Iris pigment epithelial cell (primary cell): ENCODE measurements at places on chromosomes 4 and X.
A peak's percentile ranks its signal among the peaks of the same experiment; 100 is the strongest.

DNA sequence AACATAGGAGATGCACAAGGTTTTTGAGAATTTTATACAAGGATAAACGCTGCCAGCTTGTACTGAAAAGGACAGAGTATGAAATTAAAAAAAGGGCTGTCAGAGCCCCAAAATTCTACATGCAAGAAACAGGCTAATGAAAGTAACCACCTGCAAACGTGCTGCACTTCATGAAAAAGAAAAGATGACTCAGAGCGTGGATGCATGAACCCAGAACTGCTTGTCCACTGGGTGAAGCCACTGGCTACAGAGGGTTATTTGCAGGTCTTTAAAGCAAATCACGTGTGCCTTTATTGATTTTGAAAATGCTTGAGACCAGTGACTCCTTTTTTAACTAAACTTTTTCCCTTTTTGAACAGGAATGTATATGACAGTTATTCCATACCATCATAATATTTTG is 25.3 kb upstream of the FRMD7 start:
- no peak for DNase-seq

DNA sequence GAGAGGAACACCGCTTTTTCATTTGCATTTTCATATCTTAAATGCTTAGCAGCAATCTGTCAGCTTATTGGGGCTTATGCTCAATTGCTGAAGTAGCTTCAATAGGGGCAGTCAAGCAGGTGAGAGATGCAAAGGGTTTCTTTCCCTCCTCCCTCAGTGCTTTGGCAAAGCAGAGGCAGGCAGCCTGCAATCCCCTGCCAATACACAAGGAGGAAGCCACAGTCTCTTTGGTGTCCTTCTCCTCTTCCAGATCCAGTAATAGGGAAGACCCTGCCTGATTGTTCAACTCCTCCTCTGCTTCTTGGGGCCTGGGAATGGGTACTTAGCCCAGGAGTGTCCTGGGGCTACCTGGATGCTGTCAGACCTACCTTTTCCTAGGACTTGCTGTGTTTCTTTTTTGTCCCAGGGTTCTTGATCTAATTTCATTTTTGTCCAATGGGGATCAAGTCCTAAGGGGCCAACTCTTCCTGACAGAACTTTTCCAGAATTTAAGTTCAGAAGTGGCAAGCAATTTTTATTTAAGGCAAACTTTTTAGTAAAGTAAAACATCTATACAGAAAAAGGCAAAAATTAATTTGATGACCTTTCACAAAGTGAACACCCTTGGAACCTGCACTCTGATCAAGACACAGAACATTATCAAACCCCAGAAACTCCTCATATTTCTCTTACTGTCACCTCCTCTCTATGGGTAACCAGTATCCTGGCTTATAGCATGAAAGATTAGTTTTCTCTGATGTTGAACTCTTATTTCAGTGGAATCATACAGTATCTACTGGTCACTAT is 260.3 kb downstream of the PPP3CA start:
- no peak for DNase-seq

DNA sequence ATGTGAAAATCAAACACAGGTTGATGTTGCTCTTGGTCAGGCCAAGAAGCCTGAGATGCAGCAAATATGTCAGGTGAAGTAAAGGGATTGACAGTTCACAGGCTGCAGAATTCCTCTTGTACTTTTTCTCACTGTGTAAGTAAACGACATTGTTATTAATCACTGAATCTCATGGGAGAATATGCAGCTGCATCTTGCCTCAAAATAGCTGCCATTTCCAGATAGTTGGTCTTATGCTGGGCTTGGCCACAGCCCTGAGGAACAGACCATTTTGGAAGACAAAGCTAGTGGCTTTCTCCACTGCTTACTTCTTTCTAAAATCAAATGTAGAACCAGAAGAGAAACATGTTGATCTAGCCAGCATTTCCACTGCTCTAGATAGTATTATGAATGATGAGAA is 403.4 kb upstream of the NR3C2 start:
- no peak for DNase-seq

DNA sequence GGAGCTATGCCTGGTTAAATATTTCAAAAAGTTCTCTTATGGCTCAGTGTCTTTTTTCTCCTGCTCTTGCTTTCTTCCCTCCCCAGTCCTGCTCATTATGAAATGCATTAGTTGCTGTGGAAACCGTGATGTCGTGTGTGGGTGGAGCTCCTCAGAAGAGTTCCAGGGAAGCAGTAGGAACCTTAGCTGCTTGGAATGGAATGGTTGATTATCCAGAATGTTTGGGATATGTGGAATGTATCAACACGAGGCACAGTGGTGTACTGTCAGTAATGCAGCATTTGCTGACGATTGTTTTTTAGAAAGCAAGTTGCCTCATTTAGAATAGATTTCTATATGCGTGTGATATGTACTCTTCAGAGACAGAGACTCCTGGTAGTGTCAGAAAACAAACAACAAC is 333.2 kb downstream of the ARHGAP10 start:
- peak; percentile 75 for DNase-seq

DNA sequence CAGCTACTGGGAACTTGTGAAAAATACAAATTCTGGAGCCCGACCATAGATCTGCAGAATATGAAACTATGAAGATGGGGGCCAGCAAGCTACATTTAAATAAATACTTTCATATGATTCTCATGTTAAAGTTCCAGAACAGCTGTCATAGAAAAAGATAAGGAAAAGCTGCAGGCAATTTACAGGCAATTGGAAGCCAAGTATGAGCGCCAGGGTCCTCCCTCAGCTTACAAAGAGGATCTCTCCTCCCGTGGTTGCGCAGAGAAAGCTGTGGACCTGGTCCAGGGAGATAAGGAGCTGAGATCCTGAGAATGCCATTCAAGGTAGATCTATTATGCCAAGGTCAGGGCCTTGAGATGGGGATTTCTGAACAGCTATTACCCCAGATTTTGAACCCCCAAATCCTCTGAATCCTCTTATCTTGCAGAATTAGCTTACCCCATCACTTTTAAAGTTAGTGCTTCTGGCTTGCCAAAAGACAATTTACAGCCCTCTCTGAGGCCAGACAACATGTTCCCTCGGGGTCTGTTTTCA is 25.6 kb upstream of the FRAS1 start:
- DNase-seq: no peak

- DNase-seq: peak; percentile 17
Observed at GRCh38 chrX:18931972-18932371, 51.9 kb downstream of the PHKA2 start.

- DNase-seq: peak; percentile 36
Observed at GRCh38 chr4:73019462-73020047, 50.0 kb downstream of the COX18 start.

DNA sequence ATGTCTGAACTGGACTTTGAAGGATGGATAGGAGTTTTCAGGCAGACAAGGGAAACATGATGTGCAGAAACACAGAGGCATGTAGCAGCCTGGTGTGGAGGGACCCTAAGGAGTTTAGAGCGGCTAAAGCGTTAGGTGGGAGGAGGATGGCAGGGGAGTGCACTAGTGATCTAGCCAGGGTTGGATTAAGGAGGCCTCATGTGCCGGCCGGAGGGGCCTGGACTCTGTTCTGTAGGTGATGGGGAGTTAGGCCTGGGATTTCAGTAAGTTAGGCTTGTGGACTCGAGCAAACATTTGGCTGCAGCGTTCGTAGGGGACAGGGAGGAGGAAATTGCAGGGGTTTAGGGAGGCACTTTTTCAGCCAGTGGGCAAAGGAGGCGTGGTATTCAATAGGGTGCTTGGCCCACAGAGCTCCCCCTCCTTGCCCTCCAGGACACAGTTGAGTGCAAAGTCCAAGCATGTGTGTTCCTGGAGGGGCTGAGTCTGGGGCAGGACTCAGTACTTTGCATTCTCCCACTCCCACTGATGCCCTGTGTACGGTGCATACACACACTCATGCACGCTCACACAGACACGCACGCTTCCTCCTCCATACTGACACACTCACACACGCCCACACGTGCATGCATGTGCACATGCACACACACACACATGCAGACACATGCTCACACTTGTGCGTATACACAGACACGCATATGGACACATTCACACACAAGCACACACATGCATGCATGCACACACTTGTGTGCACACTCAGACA is 18.6 kb downstream of the PSAPL1 start:
- no peak for DNase-seq

- DNase-seq: no peak
Observed at GRCh38 chr4:138611721-138612120, 369.6 kb upstream of the SLC7A11 start.

DNA sequence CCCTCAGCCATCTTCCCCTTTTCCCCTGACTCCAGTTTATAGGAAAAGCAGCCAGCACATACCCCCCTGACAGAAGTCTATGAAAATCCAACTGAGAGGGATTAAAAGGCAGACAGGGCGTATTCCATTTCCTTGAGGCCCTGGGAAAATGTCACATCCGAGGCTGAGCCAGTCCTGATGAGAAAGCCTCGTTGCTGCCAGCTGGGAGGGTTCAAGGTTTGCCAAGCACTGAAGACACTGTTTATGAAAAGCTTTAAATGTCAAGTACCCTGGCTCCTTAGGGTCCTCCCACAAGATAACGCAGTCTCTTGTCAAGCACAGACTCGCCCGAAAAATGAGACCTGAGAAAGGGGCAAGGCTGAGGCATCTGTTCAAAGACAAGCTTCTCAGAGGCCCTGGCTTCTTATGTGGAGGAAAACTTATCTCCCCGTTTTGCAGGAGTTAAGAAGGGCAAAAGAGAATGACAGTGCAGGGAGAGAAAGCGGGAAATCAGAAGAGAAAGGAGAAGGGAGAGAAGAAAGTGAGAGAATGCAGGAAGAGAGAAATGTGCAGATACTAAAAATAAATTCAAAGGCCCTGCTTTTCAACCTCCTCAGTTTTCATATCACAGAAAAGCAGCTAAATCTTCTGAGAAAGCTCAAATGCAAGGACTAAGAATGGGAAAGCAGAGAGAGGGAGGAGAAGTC is 44.7 kb downstream of the SCD5 start:
- DNase-seq: no peak

DNA sequence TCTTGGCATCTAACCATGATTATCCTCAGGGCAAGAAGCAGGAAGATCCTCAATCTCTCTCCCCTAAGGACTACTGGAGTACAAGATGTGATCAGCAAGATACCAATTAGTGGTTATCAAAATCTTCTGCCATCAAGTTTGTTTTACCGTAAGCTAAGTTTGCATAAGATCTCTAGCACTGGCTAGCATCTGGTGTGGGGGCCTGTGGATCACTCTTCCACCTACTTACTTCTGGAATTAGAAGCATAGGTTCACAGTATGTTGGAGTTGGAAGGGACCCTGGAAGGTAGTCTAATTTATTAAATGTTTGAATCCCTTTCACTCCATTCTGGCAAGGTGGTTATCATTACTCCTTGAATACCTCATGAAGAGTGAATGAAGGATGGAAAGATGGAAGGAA is 93.3 kb upstream of the BANK1 start:
- DNase-seq: no peak

- DNase-seq: peak; percentile 97
Observed at GRCh38 chr4:145804116-145804515, 124.2 kb downstream of the C4orf51 start.

DNA sequence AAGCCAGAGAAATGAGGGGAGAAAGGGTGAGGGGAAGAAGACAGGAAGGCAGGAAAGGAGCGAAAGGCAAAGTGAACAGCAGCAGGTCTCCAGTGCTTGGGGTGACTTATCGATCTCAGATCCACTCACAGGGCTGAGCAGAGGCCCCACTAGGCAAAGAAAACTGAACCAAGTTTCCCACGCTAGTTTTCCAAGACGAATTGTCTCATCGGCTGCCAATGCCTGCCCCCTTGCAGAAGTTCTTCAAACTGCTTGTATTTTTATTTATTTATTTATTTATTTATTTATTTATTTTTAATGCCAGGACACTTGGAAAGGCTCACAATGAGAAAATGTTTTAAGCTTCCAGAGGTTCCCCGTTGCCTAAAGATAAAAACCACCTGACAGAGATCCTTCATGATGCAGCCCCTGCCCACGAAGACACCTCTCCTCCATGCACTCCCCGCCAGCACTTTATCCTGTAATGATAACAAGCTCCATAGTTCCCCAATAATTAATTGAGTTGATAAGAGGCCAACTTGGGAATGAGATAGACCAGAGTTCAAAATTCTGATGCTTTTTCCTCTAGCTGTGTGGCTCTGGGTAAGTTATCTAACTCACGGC is 43.2 kb downstream of the QDPR start:
- DNase-seq: peak; percentile 40

- no peak for DNase-seq
Observed at GRCh38 chr4:42483426-42484379, 86.4 kb downstream of the SHISA3 start.

DNA sequence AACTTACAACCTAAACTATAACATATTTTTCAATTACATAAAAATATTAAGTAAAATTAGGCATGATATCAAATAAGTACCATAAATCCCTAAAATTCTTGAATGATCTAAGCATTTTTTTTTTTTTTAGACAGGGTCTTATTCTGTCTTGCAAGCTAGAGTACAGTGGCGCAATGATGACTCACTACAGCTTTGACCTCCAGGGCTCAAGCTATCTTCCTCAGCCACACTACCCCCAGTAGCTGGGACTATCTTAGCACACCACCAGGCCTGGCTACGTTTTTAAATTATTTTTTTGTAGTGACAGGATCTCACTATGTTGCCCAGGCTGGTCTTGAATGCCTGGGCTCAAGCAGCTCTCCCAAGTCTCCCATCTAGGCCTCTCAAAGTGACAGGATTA is 1042.3 kb downstream of the FSTL5 start:
- peak; percentile 30 for DNase-seq

GRCh38 chrX:94121799-94122198 is 447.8 kb downstream of the FAM133A start:
- no peak for DNase-seq

DNA sequence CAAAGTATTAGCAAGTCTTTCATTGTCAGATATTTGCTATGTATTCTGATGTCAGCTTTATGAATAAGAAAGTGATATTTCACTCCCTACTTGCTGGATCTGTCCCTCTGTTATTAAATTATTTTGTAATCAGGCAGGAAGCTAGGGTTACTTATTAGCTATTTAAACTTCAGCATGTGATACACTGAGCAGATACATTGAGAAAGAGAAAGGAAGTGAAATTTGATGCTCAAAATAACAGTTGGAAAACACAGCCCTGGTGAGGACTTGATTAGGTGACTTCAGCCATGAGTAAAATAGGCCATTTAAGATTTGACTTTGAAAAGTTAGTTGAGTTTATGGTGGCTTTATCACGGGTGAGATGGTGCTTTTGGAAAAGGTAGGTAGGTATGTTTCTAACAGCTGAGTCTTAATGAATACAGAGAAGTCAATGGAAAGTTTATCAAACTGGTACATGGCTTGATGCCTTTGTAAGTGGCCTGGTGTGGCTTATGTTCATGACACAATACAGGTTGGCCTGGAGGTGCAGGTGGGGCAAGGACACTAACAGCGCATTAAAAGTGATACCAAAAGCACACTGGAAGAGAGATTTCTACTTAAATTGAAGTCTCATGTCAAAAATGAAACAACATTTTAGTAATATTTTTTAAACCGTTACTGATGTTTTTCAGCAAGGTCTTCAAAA is 321.2 kb upstream of the SPOCK3 start:
- no peak for DNase-seq

DNA sequence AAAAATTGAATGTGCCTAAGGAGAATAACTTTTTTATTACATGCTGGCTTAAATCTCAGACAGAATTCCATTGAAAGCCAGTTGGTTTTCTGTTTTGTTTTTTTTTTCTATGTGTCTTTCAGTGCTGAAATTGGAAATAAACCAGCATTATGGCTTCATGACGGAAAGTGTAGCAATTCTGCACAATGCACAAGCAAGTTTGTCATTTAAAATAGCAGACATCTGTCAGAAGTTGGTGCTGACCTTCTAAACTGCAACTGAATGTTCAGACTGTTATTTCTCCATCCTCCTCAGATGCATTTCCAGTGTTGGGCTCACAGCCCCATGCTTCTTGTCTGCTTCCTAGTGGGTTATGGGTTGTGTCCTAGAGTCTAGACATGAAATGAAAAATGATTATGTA is 107.2 kb upstream of the LIMCH1 start:
- peak; percentile 11 for DNase-seq
